Hematopoietic multipotent progenitor cell treated with erythropoietin and hydrocortisone succinate and interleukin-3 and kit ligand, for 17 days (in vitro differentiated cells): ENCODE measurements at places on chromosomes 12 and 14.
A peak's percentile ranks its signal among the peaks of the same experiment; 100 is the strongest.

DNA sequence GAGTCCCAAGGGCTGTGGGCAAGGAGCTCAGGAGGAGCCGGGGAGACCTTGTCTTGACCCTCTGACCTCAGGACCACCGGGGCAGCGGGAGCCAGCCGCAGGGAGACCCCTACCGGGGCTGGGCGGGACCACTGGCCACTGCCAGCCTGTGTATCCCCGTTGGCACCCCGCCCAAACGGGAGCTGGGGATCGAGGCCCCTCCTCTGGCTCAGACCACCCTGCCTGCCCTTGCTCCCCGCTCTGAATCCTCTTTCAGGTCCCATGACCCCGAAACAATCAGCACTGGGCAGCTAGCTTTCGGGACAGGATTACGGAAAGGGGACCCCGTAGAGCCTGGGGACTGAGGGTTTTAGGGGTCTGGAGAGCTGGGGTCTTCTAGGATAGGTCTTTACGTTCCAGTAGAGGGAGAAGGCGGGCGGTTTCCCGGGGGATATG is 1.3 kb downstream of the GLI1 start:
- DNase-seq = no peak

GRCh38 chr12:119594399-119594730 is 791 bp downstream of the TMEM233 start:
- no peak for DNase-seq

- no peak for DNase-seq
These were observed 663.6 kb downstream of the BCL11B start for GRCh38 chr14:98608071-98609060.

- DNase-seq = no peak
These were observed 200.5 kb upstream of the OR4E1 start for GRCh38 chr14:21874167-21874566.

- no peak for DNase-seq
These were observed 1.1 kb downstream of the SMIM10L1 start for GRCh38 chr12:11171969-11172675.

GRCh38 chr12:111597831-111598636 is 1.1 kb downstream of the ATXN2 start:
- peak; percentile 27 for DNase-seq
